Dorsolateral prefrontal cortex (tissue), 122 donors: ENCODE measurements at places on chromosomes 2 and 18.

- DNase-seq = no peak
These were observed 58.3 kb downstream of the MRPL33 start for GRCh38 chr2:27829791-27830190.

DNA sequence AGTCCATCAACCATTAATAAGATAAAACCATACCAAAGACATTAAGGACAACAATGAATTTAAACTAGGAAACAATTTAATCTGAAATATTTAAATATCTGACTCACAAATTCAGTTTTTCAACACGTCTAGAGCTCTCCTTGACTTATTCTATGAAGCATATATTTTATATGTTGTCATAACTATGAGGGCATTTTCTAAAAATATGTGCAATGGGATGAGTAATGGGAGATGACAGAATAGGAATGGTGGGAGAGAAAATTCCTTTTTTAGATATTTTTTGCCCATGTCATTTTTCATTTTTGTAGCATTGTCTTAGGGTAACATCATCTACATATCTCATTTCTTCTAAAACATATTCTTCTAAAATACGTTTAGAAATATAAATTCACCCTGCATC, 79.2 kb upstream of the CDH2 start:
- no peak for DNase-seq

- DNase-seq = no peak
These were observed 10.1 kb upstream of the NEU4 start for GRCh38 chr2:241798631-241799521.

DNA sequence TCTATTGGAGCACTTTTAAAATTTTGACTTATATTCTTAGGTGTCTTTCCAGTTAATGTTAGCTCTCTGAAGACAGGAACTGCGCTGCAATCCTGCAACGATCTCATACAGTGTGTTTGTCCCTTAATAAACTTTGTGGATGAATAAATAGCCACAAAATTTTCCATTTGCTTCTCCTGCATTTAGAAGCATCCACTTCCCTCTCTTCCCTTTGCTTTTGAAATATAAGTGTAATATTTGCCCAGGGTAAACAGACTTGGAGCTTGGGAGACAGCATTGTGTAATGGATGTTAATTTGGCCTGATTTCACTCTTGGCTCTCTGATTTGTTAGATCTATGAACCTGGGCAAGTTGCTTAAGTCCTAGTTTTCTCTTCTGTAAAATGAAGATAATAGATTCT, 58.2 kb upstream of the CD28 start:
- DNase-seq = no peak

DNA sequence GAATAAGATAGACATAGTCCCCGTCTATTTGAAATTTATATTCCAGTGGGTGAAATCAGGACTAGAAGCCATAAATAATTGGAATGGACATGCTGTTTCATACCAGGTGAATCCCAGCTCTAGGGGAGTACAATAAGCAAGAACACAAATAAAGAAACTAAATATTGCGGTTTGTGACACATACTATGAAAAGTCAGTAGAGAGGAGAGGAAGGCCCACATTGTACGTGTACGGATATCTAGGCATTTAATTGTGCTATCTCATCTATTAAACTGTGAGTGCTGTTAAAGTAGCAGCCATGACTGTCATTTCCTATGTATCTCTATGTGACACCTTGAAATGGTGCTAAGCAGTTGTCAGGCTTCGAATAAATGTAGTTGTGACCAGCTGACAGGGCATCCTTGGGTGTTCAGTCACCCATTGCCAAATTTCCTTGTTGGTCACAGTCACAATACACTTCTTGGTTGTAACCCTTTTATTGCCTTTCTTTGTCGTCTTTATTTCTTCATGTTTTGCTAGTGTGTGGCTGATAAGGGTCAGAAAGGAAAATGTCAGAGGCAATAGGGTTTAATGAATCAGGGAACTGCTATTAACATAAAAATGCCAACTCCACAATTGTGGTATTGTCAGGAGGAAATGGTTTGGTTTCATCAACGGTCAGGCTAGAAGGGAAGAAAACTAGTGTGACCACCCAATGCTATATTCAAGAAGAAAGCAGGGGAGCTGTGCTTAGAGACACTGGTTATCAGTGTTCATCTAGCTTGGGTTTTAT, 31.5 kb downstream of the CPO start:
- no peak for DNase-seq

- DNase-seq = no peak
These were observed 6.3 kb downstream of the CFLAR start for GRCh38 chr2:201122276-201122675.

- DNase-seq = no peak
These were observed 49.3 kb downstream of the ADD2 start for GRCh38 chr2:70718736-70719135.

GRCh38 chr2:128641421-128642080, 322.9 kb upstream of the HS6ST1 start:
- DNase-seq = peak; percentile 16

DNA sequence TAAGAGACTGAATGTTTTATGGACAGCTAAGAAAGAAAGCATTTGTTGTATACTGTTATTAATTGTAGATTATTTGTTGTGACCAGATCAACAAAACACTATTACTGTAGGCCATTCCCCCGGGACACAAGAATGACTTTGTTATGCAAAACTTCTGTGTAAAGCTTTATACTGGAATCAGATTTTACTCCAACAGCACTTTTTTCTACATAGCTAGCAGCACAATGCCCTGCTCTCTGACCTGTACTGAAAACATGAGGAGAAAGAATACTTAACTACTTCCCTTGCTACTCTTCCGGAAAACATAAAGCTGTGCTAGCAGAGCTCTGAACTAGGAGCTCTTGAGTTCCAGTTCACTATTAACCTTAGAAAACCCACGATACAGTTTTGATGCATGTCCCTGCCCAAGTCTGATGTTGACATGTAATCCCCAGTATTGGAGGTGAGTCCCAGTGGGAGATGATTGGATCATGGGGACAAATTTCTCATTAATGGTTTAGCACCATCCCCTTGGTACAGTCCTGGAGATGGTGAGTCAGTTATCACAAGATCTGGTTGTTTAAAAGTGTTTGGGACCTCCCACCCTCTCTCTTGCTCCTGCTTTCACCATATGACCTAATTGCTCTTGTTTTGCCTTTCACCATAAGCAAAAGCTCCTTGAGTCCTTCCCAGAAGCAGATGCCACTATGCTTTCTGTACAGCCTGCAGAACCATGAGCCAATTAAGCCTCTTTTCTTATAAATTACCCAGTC, 601.1 kb upstream of the PIK3C3 start:
- DNase-seq = no peak

GRCh38 chr2:70752396-70752795, 15.6 kb downstream of the ADD2 start:
- no peak for DNase-seq

GRCh38 chr2:215280326-215280725, 31.5 kb upstream of the ATIC start:
- DNase-seq = no peak

DNA sequence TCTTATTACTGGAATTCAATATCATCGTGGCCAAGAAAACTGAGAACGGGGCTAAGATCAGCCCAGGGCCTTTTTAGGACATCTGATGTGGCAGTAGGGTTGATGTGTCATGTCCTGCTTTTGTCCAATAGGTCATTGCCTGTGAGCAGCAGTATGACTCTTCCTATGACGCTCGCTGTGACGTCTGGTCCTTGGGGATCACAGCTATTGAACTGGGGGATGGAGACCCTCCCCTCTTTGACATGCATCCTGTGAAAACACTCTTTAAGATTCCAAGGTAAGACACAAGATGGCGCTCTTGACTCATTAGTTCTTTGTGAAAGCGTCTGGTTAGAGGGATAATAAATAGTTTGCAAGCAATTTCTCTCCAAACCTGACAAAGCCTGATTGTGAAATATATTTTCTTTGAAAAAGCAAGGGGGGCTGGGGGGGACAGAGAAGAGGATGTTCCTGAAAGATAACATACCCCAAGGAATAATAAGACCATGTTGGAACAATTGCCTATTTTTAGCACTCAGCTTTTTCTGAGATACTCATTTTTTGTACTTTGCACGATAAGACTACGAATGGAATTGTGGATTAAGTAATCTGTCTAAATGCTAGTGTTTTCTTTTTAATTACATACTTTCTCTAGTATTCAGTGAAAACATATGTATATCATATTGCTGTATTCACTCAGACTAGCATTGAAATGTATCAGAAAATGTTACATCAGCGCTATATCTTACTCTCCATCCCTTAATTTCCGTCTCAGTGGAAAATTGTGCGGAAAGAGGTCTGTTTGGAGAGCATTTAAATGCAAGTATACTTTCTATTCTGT, 58.1 kb downstream of the MYO3B start:
- no peak for DNase-seq

GRCh38 chr18:45068400-45069094, 387.9 kb downstream of the SETBP1 start:
- DNase-seq = no peak

DNA sequence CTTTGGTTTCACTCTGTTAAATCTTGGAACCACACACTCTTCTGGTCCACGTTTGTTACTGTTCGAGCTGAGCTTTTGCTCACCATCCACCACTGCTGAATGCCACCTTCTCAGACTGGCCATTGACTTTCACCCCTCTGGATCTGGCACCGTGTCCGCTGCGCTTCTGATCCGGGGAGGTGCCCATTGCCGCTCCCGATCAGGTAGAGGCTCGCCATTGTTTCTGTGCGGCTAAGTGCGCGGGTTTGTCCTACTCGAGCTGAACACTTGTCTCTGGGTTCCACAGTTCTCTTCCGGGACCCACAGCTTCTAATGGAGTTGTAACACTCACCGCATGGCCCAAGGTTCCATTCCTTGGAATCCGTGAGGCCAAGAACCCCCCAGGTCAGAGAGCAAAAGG, 72.8 kb downstream of the LCLAT1 start:
- no peak for DNase-seq

- DNase-seq = peak; percentile 63
These were observed 185.0 kb downstream of the ANAPC1 start for GRCh38 chr2:111698743-111699554.

DNA sequence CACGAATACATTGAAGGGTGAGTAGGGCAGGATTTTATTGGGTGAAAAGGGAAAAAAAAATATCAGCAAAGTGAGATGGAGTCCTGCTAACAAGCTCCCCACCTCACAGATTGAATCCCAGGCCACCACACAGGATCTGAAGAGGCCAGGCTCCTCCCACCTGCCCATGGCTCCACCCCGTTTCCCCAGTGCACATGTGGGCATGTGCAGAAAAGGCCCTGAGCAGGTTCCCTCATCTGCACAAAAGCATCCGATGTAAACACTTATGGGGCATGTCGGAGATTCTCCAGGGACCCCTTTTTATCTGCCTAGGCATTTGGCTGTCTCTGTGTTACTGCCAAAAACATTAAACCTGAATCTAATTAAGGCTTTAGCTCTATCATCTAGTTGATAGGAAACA, 35.2 kb downstream of the SKA1 start:
- DNase-seq = no peak

DNA sequence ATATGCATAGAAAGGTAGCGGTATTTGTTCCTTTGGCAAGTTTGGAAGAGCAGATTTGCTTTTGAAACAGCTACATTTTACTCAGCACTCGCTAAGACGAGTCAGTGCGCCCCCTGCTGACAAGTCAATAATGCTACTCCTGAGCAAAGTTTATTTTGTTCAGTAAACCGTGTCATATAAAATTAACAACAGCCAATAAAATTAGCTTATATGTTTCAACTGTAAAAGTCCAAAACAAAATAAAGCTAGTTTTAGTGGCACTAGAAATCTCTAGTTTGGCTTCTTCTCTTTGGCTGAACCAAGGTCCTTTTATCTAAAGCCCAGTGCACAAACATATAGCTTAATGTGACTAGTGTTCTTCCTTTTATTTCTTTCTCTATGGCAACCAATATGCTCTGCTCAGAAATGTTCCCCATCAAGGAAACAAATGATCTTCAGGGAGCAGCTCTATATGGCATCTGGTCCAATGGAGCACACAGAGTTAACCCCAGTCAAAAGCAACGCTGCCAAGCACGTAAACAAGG, 4.2 kb upstream of the POU3F3 start:
- DNase-seq = peak; percentile 74

GRCh38 chr2:242056026-242056425, 186.5 kb downstream of the RTP5 start:
- no peak for DNase-seq

- no peak for DNase-seq
These were observed 107.6 kb downstream of the TRIB2 start for GRCh38 chr2:12824351-12824777.

DNA sequence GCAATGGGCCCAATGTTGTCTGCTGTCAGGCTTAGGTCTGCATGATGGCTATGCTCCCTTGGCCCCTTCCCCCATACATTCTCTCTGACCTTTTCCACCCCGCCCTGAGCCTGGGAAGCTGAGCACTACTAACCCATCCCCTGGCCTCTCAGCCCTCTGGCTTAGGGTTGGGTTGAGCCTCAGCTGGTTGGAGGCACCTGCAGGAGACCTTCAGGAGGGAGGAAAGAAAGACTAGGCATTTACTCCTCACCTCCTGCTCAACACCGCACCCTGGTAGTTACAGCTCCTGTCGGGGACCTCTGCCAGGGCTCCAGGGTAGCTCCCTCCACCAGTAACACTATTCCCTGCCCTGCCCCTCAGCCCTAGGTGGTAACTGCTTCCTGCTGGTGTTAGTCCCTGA, 80.5 kb downstream of the GALNT14 start:
- DNase-seq = no peak

DNA sequence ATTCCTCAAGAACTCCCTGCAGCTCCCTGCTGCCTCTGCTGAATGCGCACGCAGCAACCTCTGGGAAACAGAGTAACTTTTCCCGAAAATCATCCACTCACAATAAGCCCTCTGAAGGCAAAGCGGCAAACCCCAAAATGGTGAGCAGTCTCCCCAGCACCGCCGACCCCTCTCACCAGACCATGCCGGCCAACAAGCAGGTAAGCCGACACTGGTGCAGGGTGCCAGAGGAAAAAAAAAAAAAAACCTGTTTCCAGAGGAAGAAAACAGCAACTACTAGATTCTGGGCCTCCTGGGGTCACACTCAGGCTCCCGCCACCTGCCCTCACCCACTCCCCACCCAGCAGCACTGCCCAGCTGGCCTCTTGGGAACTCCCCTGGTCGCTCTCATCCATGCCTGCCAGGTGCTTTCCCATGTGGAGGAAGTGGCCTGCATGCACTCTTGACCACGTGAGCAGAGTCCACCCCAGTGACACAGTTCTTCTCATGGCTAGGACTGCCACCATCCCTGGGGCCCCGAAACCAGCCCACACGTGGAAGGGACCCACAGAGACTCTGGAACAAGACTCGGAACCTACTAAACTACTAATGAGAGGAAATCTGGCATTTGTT, 36.9 kb downstream of the KCTD18 start:
- DNase-seq = no peak
